ENCODE measurements at places on chromosomes 16 and 17.

DNA sequence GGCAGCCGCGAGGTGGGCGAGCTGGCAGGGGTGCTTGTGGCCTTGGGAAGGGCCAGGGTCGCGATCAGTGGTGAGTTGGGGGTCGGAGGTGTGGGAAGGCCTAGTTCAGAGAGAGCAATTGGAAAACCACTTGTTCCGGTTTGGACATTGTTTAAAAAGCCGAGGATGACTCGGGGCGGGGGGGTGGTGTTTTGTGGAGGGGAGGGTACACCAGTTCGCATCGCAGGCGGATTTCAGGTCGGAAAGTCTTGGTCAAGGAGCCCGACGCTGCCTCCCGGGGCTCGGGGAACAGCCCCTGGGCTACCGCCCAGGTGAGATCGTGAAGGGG lies 66.4 kb downstream of the KPNA2 start:
- no peak for DNase-seq

GRCh38 chr16:16155234-16155633 lies 68.1 kb downstream of the ABCC6 start:
- no peak for DNase-seq

GRCh38 chr17:49209061-49209571 lies 1.3 kb downstream of the GNGT2 start:
- DNase-seq, result no peak

DNA sequence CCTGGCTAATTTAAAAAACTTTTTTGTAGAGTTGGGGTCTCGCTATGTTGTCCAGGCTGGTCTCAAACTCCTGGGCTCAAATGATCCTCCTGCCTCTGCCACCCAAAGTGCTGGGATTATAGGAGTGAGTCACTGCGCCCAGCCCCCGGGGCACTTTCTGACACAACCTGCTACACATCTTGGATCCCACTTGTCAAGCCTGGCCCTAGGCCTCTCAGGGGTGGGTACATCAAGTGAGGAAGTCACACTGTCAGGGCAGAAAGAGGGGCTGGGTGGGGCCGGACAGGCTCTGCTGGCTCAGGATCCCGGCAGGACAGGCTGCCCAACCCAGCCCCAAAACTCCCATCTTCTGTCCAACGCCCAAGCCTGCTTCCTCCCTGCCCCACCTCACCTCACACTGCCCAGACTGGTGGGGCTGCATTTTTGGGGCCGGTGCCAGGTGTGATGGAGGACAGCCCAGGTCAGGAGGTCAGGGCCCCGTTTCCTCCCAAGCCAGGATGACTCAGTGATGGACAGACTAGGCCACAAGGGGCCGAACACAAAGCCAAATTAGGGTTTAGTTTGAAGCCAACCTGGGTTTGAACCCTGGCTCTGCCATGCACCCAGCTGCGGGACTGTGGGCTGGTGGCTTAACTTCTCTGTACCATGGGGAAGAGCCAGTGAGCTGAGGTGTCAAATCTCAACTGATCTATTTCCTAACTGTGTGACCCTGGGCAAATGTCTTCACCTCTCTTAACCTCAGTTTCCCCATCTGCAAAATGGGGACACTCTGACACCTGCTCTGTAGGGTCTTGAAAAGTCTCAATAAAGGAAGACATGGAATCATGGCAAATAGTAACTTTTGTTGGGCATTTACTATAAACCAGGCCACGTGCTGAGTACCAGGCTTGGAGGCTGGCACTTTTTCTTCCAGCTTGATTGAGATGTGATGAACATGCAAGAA lies 8.9 kb upstream of the PPL start:
- DNase-seq, result no peak

- DNase-seq, result no peak
Observed at GRCh38 chr17:70181376-70181775, 12.0 kb downstream of the KCNJ2 start.

DNA sequence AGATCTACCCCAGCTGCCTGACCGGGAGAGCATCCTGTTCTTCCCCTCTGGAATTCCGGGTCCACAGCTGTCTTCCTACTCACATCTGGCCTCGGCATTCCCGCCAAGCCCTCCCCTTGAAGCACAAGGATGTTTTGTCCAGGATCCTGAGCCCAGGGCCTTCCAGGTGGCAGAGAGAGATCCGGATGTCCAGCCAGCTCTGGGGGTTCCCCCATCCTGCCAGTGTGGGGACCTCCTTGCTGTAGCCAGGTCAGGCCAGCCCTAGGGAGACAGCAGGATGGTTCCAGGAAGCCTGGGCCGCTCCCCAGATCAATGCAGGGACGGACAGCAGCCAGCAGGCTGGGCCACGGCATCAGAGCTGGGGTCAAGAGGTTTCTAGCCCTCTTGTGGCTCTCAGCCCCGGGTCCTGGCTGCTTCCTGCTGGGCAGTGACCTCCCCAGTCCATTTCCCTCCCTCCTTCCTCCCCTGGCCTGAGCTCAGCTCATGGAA lies 55.3 kb downstream of the SOCS3 start:
- DNase-seq, result no peak

DNA sequence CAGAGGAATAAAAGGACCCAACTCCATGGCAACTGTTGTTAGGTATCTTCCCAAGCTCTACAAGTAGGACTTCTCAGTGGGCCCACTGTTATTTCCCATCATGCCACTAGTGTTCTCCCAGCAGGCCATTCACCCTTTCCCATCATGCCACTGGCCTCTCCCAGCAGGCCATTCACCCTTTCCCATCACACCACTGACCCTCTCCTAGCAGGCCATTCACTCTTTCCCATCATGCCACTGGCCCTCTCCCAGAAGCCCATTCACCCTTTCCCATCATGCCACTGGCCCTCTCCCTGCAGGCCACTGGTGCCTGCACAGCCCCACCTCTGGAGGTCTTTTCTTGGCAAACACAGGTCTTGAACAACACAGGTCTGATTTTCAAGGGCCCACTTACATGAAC lies 36.3 kb downstream of the IFT140 start:
- no peak for DNase-seq

Measured in GM19239 (cell line).